ENCODE measurements at places on chromosomes 1 and 21.

DNA sequence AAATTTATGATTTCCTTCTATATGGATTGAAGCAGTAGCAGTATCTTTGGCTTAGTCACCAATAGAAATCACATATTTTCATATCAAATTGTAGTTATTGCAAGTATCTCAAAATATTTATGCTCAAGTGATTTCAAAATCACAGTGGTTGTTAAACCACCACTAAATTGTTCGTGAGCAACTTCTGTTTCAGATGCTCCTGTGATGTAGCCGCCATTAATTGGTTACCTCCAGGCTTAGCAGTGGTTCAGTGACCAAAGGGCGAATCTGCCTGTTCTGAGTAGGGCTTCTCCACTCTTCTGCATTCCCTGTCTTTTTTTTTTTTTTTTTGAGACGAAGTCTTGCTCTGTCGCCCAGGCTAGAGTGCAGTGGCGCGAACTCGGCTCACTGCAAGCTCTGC lies 1.9 kb upstream of the CNKSR1 start:
- DNase-seq: no peak

DNA sequence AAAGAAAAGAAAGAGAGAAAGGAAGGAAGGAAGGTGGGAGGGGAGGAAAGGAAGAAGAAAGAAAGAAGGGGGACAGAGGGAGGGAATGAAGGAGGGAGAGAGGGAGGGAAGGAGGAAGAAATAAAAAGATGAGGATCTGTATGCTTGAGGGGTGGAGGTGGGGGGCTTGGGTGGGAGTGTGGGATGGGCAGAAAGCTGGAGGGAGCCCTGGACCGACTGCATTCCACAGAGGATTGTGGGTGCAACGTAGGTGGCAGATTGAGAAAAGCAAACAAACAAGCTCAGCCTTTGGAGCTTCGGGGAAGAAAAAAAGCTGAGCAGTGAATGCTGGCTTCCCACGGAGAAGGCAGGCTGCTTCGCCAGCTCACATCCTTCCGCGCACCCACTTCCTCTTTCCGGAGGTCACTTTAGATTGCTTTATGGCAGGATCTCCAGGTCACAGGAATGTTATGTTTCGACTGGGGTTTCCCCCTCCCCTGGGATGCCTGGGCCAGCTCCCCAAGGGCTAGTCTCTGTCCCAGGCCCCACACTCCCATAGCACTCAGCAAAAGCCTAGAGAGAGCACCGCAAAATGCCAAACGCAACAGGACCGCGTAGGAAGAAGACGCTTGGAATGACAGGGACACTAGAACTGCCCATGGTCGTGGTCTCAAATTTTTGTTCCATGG lies 20.7 kb upstream of the LGALS8 start:
- peak; percentile 70 for DNase-seq

DNA sequence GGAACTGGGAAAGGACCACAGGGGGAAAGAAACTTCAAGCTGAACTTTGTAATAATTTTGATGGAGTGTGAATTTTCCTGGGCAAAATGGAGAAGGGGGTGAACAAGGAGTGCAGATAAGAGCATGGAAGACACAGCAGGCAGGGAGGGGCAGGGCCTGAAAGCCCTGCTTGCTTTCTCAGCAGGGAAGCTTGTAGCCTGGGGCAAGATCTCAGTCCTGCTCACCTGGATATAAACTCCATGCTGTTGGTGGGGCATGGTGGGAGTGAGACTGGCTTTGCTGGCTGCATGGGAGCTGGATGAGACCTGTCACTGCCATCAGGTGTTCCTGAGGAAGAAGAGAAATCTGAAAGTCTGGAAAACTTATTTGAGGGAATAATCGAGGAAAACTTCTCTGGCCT lies 58.7 kb upstream of the RC3H1 start:
- DNase-seq: no peak

GRCh38 chr1:244699741-244700140 lies 46.8 kb downstream of the DESI2 start:
- DNase-seq: no peak

DNA sequence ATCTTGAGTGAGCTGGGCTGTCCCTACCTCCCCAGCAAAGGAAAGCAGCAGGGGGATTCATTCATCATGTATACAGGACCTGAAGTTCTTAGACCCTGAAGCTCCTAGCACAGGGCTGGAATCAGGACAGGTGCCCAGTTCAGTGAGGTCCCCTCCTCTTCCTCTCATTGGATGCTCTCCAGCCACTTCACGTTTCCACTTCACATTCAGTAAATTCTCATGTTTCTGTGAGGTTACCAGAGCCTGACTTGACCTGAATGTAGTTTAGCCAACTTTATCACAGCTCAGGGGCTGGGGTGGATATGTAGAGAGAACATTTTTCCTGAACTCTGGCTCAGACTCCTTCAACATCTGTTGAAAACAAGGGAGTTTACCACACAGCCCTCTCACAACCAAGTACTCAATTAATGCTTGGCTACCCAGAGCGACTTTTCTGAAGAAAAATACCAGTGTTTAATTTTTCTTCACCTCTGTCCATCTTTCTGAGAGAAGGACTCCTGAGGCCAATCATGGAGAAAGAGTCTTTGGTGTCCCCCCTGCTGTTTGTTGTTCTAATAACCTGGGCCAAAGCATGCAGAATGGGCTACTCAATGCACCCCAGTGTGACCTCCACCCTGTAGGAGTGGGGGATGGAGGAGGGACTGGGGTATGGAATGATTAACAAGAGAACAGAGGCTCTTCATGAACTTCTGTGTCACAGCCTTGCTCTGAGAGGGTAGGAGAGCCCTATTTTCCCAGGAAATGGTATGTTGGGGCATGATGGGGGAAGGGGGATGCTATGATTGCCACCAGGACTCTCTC lies 108.3 kb upstream of the FGGY start:
- no peak for DNase-seq

DNA sequence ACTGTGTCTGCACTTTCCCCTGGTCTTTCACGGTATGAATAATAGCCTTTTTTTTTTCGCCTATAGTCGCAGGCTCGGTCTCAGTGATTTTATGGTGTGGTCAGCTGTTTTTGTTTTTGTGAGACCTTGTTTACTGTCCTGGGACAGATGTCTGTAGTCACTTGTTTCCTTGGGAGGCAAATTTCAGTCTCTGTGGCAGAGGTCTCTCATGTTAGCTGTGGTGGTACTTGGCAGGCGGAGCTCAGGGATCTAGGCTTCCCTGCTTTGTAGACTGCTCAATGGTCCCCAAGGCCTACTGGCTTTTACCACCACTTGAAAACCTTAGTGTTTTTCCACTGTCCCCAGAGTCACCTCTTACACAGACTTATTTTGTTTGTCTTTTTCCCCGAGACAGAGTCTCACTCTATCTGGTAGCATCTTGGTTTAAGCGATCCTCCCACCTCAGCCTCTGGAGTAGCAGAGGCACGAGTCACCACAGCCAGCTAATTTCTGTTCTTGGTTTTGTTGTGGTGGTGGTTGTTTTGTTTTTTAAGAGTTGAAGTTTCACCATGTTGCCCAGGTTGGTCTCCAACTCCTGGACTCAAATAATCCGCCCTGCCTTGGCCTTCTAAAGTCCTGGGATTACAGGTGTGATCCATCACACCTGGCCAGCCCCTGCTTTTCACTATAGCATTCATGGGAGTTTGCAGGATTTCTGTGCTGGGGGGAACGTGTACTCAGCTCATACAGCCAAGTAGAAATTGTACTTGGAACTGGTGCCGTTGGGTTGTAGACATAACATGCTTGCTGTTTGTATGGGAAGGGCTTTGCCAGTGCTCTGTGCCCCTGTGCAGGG lies 10.3 kb downstream of the RNU1-2 start:
- no peak for DNase-seq

- DNase-seq: peak; percentile 48
Measured at GRCh38 chr1:223056802-223057201, 86.2 kb downstream of the TLR5 start.

- no peak for DNase-seq
Measured at GRCh38 chr1:25118546-25118945, 113.8 kb downstream of the SYF2 start.

- no peak for DNase-seq
Measured at GRCh38 chr1:183105449-183105848, 80.6 kb upstream of the LAMC2 start.

DNA sequence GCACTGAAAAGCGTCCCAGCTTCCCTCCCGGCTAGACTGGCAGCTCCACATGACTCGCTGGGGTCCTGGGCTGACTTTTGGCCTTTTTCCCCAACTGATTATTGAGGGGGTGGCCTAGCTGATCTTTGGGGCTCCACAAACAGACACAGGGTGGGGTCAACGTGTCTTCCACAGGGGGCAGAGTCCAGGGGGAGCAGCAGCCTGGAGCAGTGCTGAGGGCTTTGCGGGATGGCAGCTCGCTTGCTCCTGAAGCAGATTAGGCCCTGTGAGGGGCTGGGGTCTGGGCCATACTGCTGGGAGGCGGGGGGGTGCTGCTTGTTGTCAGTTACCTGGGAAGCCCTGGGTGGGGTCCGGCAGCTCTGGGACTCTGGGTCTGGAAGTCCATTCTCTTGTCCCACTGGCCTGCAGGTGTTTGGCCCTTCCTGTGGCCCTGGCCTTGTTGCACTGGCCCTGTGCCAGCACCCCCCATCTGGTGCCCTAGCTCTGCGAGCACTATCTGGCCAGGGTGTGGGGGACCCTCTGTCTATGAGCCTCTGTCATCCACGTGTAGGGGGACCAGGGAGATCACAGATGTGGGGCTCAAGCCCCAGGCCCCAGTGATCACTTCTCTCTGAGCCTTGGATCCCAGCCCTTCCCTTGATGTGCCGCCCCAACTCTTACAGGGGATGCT lies 12.3 kb upstream of the HES5 start:
- no peak for DNase-seq

GRCh38 chr1:116308276-116308675 lies 64.8 kb upstream of the ATP1A1 start:
- DNase-seq: no peak

- no peak for DNase-seq
Measured at GRCh38 chr1:44842862-44843655, at the start of gene PTCH2. Gene PTCH2, minus strand, starts transcription at chr1:44843253. Its CDS starts 321 bp downstream, at chr1:44842932.

DNA sequence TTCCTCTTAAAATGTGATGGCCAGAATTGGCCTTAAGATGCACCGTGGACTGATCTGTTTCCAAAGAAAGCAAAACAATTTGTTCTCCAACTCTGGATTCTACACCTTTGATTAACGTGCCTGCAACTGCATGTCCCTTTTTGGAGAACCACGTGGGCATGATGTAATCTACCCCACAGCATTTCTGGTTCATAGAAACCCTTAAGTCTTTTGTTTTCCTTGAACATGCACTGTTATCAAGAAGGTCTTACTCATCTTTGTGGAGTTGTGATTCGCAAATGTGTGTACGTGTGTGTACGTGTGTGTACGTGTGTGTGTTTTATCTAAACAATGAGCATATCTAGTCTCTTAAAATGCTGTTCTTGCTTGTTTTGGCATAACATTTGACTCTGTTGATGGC lies 57.8 kb downstream of the LPAR3 start:
- DNase-seq: peak; percentile 69

DNA sequence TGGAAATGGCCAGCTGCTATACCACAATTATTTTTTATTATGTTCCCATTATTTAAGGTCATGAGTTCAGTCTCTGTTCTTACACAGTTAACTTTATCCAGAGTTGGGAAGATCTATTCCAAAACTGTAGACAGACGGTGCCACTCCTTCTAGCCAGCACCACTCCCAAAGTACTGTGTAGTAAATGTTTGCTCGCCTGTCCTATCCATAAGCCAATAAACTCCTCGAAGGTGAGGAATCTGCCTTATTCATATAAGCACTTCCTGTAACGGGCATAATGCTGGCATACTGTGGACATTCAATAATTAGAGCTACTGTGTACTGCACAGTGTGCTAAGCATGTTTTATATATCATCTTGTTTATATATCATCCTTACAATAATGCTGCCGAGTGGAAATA lies 26.1 kb upstream of the STMN1 start:
- DNase-seq: no peak

Measured in MCF 10A (cell line).